Adipose tissue (tissue), 3 donors: ENCODE measurements at places on chromosomes 3 and 15. TPM values are rescaled to one million over a fixed set of nuclear protein-coding genes. Genes with fewer than 3 reads are reported as not detected.

The CFAP100 gene
- not detected for polyA plus RNA-seq

The DUOX1 gene
- polyA plus RNA-seq, result 0.20 TPM

The MYO5C gene
- polyA plus RNA-seq, result 4.6 TPM

The LMAN1L gene
- polyA plus RNA-seq, result not detected

The ZBTB47 gene
- 10.5 TPM for polyA plus RNA-seq

The KBTBD8 gene
- polyA plus RNA-seq, result 0.71 TPM
